ENCODE measurements at places on chromosomes 7 and 10.
A peak's percentile ranks its signal among the peaks of the same experiment; 100 is the strongest.

DNA sequence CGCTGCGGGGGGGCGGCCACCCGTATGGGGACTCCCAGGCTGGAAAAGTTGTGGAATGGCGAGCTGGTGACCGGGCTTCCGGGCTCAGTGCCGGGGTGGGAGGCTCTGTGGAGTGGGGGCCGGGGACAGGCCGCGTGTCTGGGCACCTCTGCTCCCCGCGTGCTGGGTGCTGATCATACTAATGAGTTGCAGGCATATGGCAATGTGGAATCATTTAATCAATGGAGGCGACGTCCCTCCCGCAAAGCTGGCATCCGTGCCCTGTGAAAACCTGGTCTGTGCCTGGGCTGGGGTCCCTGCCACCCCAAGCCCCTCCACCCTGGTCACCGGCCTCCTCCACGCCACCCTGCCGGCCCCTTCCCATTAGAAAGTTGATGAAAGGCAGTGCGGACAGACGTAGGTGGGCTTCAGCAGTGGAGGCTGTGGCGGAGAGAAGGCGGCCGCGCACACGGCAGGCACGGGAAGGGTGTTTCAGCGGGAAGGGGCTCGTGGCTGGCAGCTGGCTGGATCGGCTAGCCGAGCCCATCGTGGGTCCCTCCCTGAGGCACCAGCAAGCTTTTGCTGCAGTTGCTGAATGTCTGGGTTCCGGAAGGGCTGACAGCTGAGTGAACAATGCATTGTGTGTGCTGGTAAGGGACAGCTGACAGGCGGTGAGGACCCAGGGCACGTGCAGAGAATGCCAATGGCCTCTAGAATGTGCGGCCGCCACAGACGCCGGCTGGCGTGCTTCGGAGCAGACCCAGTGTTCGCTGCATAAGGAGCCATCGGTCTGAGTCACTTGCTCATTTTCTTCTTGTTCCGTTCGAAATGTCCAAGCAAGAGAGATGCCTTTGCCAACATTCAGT is 1.5 kb downstream of the ADGRA1 start:
- no peak for DNase-seq

- no peak for DNase-seq
Measured at GRCh38 chr7:338295-339061, 48.5 kb downstream of the FOXL3 start.

DNA sequence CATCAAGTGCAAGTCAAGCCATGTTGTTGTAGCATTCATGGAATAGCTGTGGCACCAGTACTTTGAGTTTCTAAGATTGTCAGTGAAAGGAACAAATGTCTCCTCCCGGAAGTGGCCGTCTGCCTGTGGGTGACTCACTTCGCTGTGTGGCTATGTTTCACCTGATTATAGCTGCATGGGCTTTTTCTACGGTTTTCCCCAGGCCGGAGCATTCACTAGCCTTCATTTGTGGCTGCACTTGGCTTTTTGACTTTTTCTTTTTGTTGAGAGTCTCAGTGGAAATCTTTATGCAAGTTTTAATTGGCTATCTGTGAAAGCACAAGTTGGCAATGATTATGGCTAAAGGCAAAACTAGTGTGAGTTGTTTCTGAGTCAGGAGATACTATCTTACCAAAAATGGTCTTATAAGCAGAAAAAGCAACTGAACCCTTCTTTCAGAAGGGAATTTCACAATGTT is 35.0 kb downstream of the SRI start:
- DNase-seq, result no peak

DNA sequence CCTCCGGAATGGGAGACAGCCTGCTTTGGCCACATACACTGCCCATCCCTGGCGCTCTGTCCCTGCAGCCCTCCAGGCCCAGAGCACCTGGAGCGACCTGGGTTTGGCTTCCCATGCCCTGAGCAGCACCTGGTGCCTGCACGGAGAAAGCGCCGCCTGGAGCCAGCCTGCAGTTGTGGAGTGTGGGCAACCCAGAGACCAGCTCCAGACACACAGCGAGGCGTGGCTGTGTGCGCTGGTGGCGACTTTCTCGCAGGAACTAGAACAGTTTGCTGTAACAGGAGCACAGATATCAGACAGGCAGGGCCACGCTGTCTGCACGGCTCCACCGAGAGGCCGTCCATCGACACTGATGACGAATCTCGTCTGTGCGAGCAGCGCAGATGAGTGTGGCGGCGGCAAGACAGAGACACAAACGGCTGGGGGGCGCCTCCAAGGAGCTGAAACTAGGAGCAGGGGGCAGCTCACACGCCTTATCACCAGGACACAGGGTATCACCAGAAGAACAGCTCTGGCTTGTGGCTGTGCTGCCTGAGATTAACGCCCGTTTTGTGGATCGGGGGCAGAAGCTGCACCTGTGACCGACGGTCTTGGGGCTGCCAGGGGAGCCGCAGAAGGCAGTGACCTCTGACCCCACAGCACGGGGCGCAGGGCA is 275.3 kb downstream of the DNAJB6 start:
- no peak for DNase-seq

DNA sequence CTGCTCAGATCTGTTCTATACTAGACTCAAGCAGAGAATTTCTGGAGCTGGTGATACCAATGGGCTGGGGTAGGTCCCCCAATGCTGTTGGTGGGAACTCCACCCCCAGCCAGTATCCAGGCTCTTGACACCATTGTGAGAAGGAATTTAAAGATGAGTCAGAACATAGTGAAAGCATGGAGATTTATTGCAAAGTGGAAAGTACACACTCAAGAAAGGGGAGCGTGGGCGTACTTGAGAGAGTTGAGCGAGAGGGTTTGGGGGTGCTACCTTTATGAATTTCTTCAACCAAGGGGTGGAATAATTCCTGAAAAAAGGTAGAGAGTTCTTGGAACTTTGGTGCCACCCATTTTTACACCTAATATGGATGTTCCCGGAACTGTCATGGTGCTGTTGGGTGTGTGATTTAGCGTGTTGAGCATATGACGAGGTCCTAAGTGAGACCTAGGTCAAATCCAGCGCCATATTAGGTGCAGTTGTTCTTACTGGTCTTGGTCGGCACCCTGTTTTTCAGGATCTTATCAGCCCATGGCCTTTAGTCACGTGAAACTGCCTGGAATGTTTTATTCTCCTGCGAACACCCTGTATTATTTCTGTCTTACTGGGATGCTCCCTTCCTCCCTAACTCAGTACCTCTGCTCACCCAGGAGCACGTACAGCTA is 122.0 kb upstream of the AHR start:
- no peak for DNase-seq

DNA sequence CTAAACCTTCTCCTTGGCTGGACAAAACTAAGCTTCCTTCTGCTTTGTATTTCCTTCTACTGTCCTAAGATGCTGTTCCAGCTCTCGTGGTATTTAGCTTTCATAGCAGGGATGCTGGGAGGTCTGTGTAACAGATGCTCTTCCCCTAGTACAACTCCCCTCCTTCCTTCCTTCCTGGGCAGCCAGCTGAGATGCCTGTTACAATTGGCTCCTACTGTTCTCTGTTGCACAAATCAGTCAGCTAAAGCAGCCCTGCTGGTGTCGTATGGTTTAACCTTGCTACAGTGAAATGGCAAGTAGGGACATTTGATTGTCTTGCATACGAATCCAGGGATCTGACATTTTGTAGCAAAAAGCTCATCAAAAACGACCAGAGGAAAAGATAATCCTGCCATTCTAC is 143.8 kb downstream of the ARHGAP21 start:
- no peak for DNase-seq

DNA sequence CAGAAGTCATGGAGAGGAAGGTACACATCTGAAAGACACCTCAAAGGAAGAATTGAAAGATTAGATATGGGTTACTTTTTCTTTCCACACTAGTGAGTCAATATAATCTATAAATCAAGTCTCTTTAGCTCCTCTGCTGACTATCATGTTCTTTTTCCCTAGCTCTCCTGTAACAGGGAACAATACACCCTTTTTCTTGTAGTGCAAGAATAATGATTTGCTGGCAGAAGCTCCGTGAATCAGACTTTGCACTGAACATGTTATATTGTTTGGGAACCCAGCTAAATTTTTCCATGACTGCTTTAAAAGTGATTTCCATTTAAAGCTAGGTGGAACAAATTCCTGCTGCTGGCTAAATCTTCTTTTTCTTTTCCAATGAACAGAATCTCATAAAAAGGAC is 756.6 kb upstream of the C7orf33 start:
- no peak for DNase-seq

- no peak for DNase-seq
Measured at GRCh38 chr7:112714917-112715316, 75.3 kb downstream of the TMEM168 start.

DNA sequence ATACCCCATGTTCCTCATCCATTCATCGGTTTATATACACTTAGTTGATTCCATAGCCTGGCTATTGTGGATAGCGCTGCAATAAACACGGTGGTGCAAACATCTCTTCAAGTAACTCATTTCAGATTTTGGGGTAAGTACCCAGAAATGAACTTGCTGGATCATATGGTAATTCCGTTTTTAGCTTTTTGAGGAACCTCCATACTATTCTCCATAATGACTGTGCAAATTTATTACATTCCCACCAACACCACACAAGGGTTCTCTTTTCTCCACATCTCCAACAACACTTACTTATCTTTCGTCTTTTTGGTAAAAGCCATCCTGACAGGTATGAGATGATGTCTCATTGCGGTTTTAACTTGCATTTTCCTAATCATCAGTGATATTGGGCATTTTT is 3.7 kb downstream of the NPFFR1 start:
- no peak for DNase-seq

GRCh38 chr7:135147341-135147898 is 452 bp upstream of the TMEM140 start:
- no peak for DNase-seq

GRCh38 chr7:16647435-16647960 is 1.5 kb downstream of the BZW2 start:
- no peak for DNase-seq

GRCh38 chr7:36961693-36962092 is 237.4 kb upstream of the AOAH start:
- peak; percentile 18 for DNase-seq

GRCh38 chr7:25215694-25216335 is 12.5 kb downstream of the NPVF start:
- DNase-seq, result no peak

DNA sequence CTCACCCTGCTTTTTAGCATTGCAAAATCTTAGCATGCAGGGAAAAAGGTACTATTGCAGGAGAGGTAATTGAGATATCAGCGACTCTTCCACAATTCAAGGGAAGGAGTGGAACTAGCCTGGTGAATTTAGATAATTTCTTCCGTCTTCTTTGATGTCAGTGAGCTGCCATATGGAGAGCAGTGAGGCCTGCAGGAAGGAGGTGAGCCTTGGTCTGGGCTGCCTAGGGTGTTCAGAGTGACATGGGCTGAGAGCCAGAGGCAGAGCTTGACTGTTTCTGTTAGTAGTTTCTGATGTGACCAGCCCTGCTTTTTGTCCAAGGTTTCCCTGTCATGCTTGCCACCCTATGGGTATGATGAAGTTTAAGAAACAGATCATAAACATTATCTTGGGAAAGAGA is 28.6 kb downstream of the KAT6B start:
- no peak for DNase-seq

DNA sequence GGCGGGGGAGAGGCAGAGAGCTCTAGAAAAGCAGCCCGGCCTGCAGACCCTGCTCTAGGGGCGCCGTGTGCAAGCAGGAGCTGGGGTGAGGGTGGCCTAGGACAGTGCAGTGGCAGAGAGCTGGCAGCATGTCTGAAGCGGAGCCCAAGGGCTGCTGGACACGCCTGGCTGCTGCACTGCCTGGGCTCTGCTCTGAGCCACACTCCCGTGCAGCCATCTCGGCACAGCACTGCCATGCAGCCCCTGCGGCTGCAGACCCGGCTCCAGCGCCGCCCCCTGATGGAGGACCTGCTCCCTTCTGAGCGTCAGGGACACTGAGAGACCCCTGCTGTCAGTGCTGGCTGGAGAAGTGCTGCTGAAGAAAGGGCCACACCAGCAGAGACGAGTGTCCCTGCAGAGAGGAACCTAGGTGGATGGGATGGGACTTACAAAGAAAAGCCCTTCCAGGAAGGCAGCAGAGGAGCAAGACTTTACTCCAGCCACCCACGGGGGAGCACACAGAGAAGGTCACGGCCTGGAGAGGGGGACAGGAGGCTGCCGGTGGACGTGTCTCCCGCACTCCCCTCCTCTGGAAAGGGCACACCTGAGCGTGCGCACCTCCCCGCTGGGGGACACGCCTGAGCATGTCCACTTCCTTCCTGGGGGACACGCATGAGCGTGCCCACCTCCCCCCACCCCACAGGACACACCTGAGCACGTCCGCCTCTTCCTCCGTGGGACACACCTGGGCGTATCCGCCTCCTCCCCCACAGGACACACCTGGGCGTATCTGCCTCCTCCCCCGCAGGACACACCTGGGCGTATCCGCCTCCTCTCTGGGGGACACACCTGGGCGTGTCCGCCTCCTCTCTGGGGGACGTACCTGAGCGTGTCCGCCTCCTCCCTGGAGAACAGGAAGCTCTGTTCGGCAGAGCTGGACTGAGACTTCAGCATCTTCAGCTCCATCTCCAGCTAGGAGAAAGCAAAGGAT is 252.9 kb downstream of the MAD1L1 start:
- peak; percentile 69 for DNase-seq

- DNase-seq, result no peak
Measured at GRCh38 chr10:3813986-3814837, 29.2 kb upstream of the KLF6 start.

DNA sequence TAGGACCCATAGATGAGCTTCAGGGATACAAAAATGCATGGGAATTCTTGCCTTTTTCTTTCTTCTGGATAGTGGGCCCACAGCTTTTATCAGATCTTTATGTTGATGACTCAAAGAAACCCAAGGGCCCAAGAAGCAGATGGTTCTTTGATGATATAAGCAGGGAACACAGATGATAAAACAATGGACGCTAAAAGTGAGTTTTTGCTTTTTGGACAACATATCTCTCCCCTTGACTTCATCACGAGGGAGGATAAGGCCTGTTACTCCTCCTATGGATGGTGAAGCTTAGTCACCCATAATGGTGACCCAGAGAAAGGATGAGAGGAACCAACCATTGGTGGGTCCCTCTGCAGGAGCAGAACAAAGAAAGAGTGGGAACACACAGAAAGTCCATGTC is 6.5 kb upstream of the OGA start:
- no peak for DNase-seq

DNA sequence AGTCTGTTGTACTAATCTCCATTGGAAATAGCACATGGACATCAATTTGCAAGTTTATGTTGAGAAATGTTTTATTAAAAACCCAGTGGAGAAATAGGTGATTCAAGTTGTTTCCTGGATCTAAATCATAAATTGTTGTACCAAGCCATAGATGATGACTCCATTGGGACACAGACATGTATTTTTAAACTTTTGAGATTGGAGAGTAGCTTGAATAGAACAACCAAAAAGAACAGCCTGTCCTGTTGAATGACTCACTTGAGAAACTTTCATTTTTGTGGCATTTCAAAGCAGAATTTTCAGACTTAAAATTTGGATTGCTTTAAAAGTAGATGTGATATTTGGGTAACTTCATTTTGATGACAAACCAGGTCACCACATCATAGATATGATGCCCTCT is 197.5 kb downstream of the GPAM start:
- DNase-seq, result no peak

GRCh38 chr10:48412081-48412480 is 105.6 kb downstream of the MAPK8 start:
- no peak for DNase-seq

All from GM13976 (cell line).